Stimulated activated naive CD4-positive, alpha-beta T cell (primary cell): ENCODE measurements at places on chromosomes 4 and X.

GRCh38 chr4:123972031-123972430 lies 575.4 kb downstream of the SPRY1 start:
- no peak for DNase-seq

DNA sequence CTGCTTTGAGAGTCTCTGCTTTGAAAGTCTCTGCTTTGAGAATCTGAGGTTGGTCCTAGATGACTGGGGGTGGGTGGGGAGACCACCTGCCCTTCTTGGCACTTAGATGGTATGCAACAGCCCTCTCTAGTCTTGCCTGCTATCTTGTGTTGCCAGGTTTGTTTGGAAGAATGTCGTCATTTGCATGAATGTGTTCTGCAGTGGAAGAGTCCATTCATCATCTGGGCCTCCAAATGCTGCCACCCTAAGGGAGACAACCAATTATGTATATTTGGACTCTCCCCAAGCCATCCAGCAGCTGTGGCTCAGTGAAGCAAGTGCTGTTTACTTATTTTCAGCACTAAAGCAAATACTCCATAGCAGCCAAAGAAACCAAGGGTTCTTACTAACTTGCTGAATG lies 44.6 kb upstream of the TRPC5OS start:
- DNase-seq, result no peak

DNA sequence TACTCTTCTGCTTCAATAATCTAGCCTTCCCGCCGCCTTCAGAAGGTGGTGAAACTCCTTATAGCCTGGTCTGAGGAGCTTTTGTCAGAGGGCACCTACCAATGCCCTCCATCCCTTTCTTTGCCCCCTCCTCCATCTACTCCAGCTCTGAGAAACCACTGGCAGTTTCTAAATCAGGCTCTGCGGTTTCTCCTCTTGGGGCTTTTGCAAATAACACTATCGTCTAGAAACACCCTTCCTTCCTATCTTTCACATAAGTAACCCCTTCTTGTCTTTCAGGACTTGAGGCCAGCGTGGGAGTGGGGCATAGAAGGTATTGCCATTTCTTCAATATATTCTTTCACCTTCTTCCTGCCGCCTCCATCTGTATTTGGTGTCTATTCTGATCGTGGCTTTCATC lies 1.2 kb upstream of the EFHC2 start:
- peak; percentile 12 for DNase-seq

DNA sequence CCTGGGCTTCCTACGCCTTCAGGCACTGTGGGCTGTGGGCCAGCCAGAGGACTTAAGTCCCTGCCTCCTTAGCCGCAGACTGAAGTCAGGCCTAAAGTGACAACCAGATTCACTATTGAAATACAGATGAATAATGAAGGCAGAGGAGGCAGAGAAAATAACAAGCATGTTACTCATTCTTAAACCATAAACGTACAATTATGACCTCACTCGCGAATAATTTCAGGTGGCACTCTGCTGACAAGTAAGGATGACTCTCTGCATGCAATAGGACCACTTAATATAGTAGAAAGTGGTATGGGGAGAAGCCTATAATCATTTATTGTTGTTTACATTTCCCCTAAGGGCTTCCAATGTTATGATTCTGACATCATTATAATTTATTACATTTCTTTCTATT lies 409.2 kb upstream of the FGF13 start:
- no peak for DNase-seq

DNA sequence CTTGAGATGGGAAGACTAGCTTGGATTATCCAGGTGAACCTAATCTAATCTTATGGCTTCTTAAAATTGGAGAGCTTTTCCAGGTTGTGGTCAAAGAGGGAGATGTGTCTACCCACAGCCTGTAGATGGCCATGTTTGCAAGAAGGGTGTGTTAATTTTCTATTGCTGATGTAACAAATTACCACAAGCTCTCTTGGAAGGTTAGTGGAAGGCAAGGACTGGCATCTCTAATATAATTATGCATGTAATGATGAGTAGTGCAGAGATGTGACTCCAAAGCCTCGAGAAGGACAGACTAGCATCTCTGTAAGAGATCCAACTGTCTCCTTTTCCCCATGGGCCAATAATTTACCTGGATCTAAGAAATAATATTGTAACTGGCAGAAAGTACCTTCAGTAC lies 3.2 kb upstream of the ADH1B start:
- no peak for DNase-seq

DNA sequence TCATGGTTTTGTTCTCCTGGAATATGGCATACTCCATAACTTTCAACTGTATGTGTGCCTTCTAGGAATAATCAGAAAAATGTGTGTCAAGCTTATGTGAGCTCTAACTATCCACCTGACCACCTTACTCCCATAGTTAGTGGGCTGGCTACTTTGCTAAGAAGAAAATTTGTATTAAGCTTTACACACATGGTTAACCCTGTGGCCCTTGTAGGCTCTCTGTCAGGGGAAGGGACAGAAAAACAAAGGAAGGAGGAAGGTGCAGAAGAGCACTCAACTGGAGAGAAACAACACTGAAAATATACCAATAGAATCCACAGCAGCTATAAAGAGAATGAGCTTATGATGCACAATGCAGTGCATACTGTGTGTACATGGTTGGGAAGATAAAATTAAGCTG lies 84.6 kb downstream of the PPP3CA start:
- DNase-seq, result no peak

- DNase-seq, result no peak
Observed at GRCh38 chr4:73520821-73521220, 39.3 kb downstream of the AFM start.

DNA sequence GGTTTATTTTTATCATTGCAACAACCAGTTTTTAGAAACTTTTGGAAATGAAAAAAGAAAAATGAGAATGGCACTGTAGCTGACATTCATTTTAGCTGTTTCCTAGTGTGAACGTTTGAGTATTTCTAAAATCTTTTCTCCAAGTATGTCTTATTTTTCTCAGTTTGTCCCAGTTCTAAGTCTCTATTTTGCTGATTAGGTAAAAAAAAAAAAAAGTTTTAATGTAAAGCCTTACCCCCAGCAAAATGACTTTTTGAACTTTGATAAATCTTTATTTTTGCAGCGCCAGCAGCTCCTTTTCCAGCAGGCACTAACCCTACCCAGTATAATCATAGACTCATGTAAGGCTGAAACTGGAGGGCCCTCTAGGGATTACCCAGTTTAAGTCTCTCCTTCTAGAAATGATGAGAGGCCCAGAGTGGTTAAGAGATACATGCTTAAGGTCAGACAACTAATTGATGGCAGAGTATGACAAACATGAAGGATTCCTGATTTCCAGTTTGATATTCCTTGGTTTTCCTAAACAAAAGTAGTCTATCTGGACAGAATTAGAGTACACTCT lies 84.3 kb upstream of the SLC4A4 start:
- DNase-seq, result no peak

DNA sequence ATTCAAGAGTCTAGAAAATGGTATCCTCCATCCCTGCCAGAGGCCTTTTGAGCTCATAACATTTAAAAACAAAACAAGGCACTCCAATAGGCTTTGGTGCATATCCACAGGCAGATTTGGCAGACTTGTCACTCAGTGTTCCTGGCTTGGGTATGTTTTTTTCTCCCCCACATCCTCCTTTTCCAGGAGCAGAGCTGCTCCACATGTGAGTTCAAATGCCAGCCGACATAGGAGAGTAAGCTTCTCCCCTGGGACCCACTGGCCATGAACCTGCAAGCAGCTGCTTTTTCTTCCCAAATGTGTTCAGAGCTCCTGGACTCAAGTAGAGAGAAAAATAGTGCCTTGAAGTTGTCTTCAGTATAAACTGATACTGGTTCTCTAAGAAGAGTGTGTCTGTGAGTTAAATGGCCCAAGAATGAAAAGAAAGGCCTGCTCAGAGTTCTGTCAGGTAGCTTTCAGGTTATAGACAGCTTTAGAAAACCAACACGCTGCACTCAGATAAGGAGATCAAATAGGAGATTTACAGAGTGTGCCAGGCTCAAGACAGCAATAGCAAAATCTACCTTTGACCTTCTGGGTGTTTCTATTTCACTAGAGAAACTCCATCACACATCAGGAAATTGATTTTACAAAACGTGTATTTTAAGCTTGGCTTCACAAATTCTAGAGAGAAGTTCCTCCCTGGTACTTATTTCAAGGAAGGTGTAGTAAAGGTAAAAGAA lies 162.5 kb upstream of the GALNT7 start:
- no peak for DNase-seq

DNA sequence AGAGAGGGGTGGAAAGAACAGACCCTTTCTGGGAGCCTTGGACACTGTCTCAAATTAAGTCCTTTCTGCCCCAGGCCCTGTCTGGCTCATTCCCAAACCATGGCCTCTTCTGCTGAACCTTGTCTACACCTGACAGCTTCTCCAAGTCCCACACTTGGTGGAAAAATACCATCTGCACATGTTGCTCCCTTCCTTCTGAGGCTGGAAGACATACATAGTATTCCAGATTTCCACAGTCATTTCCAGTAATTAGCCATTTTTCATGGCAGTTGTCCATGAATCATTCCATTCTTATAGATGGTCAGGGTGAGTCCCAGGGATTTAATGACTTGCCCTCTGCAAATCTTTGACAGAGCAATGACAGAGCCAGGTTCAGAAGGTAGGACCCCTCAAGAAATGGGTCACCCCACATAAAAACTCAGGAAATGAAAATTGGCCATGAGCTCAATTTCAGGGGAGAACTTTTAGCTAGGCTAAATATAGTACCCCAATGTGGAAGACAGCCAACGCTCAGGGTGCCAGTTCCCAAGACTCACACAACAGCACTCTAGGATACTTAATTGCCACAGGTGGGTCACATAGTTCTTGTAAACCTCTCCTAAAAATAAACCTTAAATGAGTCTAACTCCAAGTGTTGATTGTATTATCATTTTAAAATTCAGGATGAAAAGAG lies 16.2 kb upstream of the DAPP1 start:
- no peak for DNase-seq

DNA sequence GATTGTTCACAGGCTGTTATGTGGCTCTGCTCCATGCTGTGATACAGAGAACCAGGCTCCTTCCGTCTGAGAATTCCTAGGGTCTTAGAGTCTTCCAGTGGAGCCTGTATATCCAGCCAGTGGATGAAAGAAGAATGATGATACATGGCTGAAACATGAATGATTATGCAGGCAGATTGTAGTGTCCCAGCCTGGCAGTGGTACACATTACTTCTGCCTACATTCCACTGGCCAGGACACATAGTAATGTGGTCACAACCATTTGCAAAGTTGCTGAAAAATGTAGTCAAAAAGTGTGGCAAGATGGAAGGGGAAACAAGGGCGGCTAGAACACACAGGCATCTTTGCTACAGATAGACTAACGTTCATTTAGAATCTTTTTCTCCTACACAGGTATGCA lies 4.5 kb upstream of the GBA3 start:
- no peak for DNase-seq

DNA sequence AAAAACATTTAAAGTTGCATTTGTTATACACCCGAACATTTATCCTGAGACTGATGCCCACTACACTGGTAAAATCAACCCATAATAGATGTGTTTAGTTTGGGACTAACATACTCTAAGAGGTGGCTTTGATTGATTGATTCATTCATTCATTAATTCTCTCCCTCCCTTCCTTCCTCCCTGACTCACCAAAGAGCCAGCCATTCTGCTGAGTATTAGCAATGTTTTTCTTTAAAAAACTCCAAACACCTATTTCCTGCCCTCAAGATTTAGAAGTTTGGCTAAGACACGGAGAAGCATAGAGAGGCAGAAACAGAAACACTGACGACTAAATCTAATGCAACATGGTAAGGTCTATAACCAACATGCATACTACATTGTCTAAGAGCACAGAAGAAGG lies 88.9 kb downstream of the RASL11B start:
- no peak for DNase-seq

DNA sequence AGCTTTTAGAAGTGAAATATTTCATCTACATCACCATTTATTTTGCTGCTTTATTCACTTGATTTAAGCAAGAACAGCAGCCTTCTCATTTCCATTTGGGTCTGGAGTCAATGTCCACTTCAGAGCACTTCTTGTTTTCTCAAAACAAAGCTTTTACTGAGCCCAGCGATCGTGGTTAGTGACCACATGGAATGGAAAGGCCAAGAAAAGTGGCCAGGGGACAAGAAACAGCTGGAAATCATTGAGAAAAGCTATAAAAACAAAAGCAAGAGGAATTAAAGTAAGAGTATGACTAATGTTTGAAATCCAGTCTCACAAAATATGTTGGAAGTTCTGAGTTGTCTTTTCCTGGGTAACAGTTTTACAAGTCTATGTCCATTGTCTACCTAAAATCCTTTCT lies 328.4 kb upstream of the INTU start:
- no peak for DNase-seq

DNA sequence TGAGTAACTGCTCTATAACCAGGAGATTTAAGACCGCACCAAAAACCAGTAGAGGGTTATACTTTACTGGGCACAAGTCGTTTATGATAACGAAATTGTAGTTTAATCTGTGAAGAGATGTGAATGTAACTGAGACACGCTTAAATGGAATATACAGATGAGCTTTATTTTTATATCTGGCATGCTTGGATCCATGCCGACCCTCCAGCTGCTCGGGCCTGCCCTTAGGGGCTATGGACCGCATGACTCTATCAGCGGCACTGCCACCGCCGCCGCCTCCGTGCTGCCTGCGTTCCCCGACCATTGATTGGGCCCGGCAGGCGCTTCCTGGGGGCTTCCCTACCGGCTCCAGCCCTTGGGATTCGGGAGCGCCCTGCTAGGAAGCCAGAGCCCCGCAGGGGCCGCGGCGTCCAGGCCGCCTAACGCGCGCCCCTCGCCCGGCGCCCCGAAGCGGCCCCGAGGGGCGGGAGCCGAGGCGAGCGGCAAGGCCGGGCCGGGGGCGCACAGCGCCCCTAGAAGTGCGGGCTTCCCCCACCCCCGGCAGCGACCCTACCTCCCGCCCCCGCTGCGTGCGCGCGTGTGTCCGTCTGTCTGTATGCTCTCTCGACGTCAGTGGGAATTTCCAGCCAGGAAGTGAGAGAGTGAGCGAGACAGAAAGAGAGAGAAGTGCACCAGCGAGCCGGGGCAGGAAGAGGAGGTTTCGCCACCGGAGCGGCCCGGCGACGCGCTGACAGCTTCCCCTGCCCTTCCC lies at the start of gene NFKB1:
Gene NFKB1, plus strand, starts transcription at position 664 of the 751 bp plus-strand sequence. CDS start 24,160 bp downstream, outside the sequence.
- DNase-seq, result peak; percentile 71

DNA sequence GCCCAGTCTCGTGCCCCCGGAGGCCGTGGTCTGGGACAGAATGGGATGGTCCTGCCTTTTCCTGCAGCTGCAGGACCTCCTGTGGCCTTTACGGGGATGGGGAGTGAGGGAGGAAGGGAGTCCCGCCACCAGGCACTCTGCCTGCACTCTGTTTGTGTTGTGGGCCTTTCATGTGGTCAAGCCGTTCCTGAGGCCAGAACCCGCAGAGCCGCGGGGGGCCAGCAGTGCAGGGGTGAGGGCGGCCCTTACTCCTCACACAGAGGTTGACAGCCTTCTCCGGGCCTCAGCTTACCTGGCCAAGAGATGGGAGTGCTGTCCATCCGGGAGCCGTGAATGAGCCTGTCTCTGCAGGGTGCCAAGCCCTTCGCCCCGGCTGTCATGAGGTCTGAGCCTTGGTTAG lies 230.7 kb downstream of the AFAP1 start:
- no peak for DNase-seq

GRCh38 chr4:152011469-152011868 lies 250.7 kb upstream of the GATB start:
- DNase-seq, result no peak

GRCh38 chrX:34638116-34638515 lies 19.0 kb downstream of the TMEM47 start:
- DNase-seq, result no peak
